Stimulated activated naive CD4-positive, alpha-beta T cell (primary cell): ENCODE measurements at places on chromosomes 1 and 21.
A peak's percentile ranks its signal among the peaks of the same experiment; 100 is the strongest.

GRCh38 chr1:246335151-246335550 lies 171.9 kb downstream of the SMYD3 start:
- no peak for DNase-seq

- DNase-seq, result no peak
These were observed 34.2 kb upstream of the JUN start for GRCh38 chr1:58818075-58818474.

GRCh38 chr1:244074559-244075171 lies 23.6 kb downstream of the ZBTB18 start:
- peak; percentile 86 for DNase-seq

- DNase-seq, result no peak
These were observed 30.9 kb downstream of the ERG start for GRCh38 chr21:38467374-38467773.

DNA sequence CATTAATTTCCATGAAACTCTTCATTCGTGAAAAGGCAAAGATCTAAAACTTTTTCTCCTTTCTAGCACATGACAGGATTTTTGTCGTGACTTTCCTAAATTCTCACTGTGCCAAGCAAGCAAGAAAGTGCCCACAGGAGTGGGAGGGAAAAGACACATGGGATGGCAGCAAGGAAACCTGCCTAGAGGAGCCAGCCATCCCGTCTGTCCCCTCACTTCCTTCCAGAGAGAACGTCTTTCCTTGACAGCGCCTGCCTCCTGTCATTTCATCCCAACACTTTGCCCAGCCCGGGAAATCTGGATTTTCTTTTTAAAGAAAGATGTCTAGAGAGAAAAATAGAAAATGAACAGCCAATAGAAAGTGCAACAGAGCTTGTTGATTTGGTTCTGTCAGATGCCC lies 200.6 kb upstream of the PTBP2 start:
- DNase-seq, result no peak

DNA sequence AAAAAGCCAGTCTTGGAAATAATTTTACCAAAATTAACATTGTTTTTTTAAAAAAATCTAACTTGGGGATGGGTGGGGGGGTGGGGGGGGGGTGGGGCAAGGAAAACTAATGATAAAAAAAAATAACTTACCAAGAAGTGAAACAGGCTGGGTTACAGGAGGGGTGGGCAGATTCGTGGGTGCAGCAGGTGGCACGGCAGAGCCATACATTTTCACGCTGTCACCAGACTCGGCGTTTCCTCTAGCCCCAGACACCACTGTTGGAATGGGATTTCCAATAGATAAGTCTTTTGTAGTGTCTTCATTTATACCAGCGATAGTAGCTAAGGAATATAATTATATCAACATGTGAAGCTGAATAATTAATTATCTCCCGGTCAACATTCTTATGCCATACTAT lies 25.4 kb downstream of the SOD1 start:
- no peak for DNase-seq

GRCh38 chr21:42125571-42126544 lies 54.7 kb downstream of the UMODL1 start:
- no peak for DNase-seq

DNA sequence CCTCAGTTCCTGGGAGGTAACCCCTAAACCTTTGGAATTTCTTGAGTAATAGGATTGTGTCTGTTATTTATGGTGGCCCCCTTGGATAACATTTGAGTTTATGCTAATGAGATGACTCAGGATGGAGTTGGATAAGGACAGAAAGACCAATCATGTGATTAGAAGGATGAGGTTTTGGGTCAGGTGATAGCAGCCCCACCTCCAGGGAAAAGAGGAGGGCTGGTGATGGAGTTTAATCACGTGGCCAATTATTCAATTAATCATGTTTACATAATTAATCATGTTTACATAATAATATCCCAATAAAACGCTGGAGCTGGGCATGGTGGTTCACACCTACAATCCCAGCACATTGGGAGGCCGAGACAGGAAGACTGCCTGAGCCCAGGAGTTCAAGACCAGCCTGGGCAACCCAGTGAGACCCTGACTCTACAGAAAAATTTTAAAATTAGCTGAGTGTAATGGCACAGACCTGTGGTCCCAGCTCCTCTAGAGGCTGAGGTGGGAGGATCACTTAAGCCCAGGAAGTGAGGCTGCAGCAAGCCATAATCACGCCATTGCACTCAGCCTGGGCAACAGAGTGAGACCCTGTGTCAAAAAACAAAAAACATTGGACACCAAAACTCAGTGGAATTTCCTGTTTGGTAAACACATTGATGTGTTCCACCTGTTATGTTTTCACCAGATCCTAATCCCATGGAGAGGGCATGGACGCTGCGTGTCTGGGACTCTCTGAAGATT lies 73.3 kb downstream of the NUP210L start:
- DNase-seq, result no peak

DNA sequence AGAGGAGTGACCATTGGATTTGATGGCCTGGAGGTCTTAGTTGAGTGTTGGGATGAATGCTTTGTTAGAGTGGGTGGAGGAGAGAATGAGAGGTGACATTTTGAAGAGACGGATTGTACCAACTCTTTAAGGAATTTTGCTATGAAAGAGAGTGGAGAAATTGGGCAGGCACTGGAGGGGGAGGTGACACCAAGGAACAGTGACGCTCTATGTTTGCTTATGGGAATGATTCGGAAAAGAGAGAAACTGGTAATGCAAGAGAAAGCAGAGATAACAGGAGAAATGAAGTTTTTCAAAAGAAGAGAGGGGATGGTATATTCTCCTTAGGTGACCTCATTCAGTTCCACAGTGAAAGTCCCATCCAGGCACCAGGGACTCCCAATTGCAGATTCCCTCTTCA lies 24.5 kb upstream of the PADI2 start:
- no peak for DNase-seq

DNA sequence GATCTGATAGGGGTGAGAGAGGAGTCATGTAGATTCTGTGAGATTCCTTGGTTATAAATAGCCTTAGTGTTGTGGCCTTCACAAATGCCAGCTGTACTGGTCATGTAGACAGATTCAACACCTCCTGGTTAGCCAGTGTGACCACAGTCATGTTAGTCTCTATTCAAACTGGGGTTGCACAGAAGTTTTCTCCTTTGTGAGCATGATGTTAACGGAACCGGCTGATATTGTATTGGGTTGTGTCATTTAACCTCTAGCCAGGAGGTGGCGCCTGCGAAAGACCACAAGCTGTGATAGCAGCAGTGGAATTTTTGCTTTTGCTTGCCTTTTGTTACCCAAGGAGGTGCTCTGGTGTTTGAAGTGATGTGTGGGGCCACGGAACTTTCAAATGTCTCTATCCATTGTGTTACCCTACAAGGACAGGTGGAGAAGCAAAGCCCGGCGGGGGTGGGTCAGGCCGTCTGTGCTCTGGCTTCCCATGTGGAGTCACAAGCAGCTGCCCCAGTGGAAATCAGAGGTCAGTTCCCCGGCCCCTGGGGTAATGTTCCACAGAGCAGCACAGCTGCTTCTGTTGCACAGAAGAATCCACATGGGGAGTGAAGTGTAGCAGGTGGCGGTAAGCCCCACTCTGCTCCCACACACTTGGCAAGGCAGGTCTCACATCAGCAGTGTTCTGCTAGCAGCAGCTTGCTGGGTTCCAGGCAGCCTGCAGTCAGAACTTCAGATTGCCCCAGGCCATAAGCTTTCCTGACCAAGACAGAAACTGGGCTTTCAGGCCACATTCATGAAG lies 112.6 kb downstream of the ADAMTS1 start:
- no peak for DNase-seq

DNA sequence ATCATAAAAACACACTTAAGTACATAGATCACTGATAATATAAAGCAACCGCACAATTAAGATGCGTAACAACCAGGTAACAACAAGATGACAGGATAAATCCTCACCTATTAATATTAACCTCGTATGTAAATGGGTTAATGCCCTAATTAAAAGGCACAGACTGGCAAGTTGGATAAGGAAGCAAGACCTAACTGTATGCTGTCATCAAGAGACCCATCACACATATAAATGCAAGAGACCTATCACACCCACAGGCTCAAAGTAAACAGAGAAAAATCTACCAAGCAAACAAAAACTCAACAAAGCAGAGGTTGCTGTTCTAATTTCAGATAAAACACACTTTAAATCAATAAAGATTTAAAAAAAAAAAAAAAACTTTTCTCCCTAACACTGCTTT lies 151.8 kb downstream of the FAF1 start:
- no peak for DNase-seq

- DNase-seq, result no peak
These were observed 1685.4 kb downstream of the MRPL39 start for GRCh38 chr21:23921670-23922418.

- no peak for DNase-seq
These were observed 2.6 kb downstream of the DLGAP3 start for GRCh38 chr1:34926894-34927293.

- DNase-seq, result no peak
These were observed 25.3 kb upstream of the LRRC8B start for GRCh38 chr1:89499320-89499719.

- no peak for DNase-seq
These were observed 27.7 kb upstream of the PDXK start for GRCh38 chr21:43691086-43691795.

- no peak for DNase-seq
These were observed 171.3 kb upstream of the BEND5 start for GRCh38 chr1:48947761-48948537.

DNA sequence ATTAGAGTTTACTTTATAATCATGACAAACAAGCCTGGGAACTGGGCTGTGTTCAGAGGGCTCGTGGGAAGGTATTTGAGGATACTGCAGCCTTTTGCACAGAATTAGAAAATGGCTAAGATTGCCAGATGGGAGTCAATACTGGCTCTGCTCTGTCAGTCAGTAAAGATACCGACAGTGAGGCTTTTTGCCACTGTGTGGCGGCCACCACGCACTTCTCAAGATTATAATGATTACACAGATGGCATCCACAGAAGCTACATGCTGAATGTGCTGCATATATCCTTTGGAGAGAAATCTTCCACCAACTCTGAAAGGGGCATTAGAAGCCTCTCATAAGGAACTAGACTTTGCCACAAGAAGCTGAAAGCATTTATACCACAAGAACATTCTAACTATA lies 213.4 kb upstream of the PTBP2 start:
- no peak for DNase-seq

- no peak for DNase-seq
These were observed 29.8 kb downstream of the AGT start for GRCh38 chr1:230684146-230684545.

- DNase-seq, result no peak
These were observed 220.5 kb downstream of the CENPF start for GRCh38 chr1:214823311-214824117.

DNA sequence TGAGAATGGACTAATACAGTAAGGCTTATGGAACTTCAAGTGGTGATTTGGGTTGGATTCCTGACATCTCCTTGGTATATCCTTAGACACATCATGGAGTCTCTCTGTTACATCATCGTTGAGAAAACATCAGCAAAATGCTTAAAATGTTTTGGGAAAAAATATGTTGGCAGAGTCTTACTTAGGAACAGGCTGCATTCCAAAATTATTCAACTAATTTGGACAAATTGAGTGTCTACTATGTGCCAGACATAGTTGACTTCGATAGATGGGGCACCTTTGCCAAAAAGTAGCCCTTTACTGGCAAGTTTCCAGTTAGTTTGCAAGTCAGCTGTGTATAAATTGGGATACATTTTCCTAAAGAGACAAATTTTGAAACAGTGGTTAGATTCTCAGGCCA lies 253.4 kb upstream of the ST6GALNAC5 start:
- DNase-seq, result no peak

- no peak for DNase-seq
These were observed 70.1 kb upstream of the NRIP1 start for GRCh38 chr21:15134701-15135470.

- peak; percentile 50 for DNase-seq
These were observed 50.3 kb downstream of the MYSM1 start for GRCh38 chr1:58649555-58649954.

DNA sequence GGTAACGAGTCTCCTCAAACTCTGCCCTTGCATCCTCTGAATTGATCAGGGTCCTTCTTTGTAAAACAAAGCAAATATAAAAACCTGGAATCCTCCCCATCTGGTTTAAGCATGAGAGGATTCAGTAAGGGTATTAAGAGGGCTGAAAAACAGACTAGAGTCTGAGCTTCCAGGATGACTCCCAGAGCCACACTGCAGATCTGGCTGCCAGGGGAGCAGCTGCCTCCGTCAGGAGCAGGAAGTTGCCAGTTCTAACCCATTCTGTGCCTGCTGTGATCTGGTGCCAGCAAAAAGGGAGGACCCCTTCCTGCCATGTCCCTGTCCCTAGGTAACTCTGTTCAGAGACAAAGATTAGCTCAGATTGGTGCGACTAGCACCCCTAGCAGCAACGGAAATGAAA lies 27.5 kb downstream of the SERTAD4 start:
- no peak for DNase-seq

DNA sequence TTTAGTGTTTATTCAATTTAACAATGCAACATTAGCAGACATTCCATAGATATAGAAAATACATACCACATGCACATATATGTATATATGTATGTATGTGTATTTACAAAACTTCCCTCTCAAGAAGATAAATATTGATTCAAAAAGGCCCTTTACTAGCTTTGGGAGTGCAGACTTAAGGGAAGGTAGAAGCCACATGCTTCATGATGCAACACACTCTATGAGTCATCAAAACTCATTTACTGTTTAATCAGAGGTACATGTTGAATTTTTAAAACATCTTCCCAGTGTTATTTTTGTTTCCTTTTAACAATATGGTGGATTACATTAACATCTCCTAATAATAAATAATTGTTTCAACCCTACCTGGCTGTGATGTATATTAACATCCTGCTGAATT lies 61.4 kb upstream of the KIRREL1 start:
- no peak for DNase-seq

GRCh38 chr1:229844675-229845074 lies 218.6 kb downstream of the URB2 start:
- DNase-seq, result no peak

DNA sequence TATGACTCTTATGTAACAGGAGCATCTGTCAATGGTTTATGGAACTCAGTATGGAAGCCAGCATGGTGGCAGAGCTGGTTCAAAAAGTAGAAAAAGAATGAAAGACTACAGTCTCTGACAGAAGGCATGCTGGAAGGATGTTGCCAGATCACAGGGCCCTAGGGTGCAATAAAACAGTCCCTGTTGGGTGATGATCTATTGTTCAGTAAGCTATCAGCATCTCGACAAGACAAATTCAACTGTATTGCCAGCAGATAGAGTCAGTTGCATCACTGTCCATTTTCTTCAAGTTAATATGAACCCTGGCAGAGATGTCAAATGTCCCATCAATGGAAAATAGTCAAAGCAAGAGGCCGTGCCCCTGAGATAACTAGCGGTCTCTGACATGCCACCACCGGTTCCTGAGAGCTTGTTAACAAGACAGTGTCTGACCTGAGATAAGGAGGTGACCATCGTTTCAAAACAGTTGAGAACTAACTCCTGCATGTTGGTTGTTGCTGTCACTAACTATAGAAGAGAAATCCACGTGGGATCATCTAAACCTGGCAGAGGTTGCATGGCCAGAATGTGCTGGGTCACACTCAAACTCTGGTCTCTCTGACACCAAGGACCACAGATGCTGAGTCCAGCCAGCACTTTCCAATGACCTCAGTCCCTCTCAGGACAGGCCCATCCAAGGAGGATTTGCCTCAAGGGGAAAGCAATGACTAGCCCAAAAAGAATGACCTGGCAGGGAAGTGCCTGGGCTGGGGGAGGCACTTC lies 125.9 kb downstream of the RIPK4 start:
- DNase-seq, result no peak
